Neural cell (in vitro differentiated cells): ENCODE measurements at places on chromosomes 11 and 22. TPM values are rescaled to one million over a fixed set of nuclear protein-coding genes. Genes with fewer than 3 reads are reported as not detected.

Gene DDTL
- 0.31 and 0.56 TPM in 2 replicates for polyA plus RNA-seq

Gene MRGPRE
- polyA plus RNA-seq = 0.28 TPM in 1 of 2 replicates, not detected in the other

Gene CFAP300
- polyA plus RNA-seq = not detected in 2 replicates

Gene CSF2RB
- polyA plus RNA-seq = not detected in 2 replicates

Gene GAS2
- 2.5 and 8.0 TPM in 2 replicates for polyA plus RNA-seq

Gene RIMBP3C
- polyA plus RNA-seq = 0.07 TPM in 1 of 2 replicates, not detected in the other

Gene ASCL3
- not detected in 2 replicates for polyA plus RNA-seq

Gene EIF3F
- polyA plus RNA-seq = 266 and 270 TPM in 2 replicates

Gene MAP6
- polyA plus RNA-seq = 178 and 200 TPM in 2 replicates

Gene SHISA8
- polyA plus RNA-seq = 0.62 and 2.2 TPM in 2 replicates

Gene MAPK8IP1
- 58.8 and 76.0 TPM in 2 replicates for polyA plus RNA-seq

Gene BTBD18
- not detected in 2 replicates for polyA plus RNA-seq

Gene MMP10
- not detected in 2 replicates for polyA plus RNA-seq

Gene OR4C5
- polyA plus RNA-seq = not detected in 2 replicates

Gene LRRC74B
- polyA plus RNA-seq = not detected in 2 replicates
